ENCODE measurements at places on chromosomes 7 and 10.

DNA sequence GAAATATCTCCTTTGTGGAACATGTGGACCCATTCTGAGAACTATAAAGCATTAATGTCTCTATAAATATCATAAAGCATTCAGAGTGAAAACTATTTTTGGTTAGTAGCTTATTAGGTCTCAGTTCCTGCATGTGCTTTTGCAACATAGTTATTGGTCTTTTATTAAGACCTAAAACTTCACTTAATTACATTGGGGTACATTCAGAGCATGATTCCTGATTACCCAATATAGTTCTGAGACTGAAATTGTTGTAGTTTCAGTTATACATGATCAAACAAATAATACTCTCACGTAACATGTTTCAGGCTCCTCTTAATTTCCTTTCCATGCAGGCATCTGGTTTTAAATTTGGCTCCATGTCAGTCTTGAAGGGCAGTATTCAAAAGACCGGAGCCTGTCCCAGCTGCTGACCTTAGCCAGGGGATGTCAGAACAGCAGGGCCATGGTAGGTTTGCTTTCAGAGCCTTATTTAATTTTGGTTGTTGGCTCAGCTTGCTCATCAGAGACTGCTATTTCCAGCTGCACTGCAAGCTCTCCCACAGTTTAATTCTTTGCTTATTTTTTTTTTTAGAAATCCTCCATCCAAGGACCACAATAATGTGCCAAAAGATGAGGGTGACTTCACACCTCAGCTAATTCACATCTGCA, 447.8 kb upstream of the FZD8 start:
- no peak for DNase-seq

DNA sequence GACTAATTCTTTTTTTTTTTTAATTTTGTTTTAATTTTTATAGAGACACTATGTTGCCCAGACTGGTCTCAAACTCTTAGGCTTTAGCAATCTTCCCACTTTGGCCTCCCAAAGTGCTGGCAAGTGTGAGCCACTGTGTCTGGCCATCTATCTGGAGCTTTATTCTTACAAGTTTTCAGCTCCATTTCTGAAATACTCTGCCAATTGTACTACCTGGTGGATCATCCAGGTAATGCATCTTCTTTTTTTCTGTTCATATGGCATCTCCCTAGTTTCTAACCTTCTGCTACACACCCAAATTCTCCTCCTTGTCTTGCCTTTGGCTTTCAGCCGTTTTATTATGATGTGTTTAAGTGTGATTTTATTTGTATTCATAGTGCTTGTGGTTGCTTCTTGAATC, 40.2 kb downstream of the ZNF365 start:
- DNase-seq: no peak

- DNase-seq: no peak
Measured at GRCh38 chr10:50456719-50457118, 167.0 kb downstream of the SGMS1 start.

GRCh38 chr7:13949445-13949844, 40.0 kb downstream of the ETV1 start:
- DNase-seq: no peak

GRCh38 chr7:129650056-129650758, 38.7 kb downstream of the NRF1 start:
- DNase-seq: no peak

- no peak for DNase-seq
Measured at GRCh38 chr10:96984541-96985131, 152.5 kb downstream of the LCOR start.

DNA sequence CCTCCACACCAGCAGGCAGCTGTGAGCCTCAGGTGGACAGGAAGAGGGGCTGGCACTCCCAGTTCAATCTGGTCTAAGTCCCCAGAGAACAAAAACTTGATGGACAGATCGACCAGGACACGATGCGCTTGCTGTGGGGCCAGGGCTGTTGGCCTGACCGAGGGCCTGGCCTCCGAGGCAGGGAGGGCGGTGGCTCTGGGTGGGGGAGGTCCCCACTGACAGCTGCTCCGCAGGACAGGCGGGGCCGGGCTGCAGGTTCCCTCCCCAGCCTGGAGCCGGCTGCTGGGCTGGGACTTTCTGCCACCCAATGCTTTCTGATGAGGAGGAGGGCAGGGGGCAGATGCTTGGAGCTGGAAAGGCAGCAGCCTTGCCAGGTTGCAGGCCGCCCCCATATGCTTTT, 37.4 kb upstream of the ADGRA1 start:
- DNase-seq: no peak

- DNase-seq: no peak
Measured at GRCh38 chr7:50497068-50497642, 47.0 kb upstream of the FIGNL1 start.

- DNase-seq: no peak
Measured at GRCh38 chr10:69088801-69089501, 1.0 kb downstream of the SRGN start.

DNA sequence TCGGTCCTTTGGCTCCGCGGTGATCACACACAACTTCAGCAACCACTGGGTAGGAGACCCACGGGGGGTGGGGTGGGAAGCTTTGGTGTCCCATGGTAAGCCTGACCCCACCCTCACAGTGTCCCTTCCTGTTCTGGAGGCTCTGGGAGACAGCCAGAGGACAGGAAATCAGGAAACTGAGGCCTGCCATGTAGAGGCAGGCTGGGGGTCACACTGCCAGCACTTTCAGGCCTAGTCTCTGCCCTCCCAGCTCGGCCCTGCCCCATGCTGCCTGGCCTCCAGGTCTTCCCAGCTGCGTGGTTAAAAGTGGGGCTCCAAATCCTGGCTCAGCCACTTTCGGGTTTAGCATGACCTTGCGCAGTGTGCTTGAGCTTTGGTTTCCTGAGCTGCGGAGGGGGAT, 10.9 kb downstream of the AQP1 start:
- no peak for DNase-seq

- no peak for DNase-seq
Measured at GRCh38 chr10:3537518-3537917, 247.5 kb downstream of the KLF6 start.

DNA sequence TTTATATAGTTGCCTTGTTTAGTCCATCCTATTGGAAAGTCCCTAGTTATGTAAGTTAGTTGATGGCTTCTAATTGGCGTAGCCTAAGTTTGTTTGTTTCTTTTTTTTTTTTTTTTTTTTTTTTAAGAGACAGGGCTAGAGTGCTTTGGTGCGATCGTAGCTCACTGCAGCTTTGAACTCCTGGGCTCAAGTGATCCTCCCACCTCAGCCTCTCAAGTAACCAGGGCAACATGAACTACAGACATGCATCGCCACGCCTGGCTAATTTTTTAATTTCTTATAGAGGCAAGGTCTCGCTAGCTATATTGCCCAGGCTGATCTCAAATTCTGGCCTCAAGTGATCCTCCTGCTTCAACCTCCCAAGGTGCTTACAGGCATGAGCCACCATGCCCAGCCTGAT, 7.1 kb downstream of the CSGALNACT2 start:
- no peak for DNase-seq

- no peak for DNase-seq
Measured at GRCh38 chr10:87850742-87851205, 12.6 kb downstream of the KLLN start.

GRCh38 chr7:22220941-22221340, 136.0 kb downstream of the RAPGEF5 start:
- no peak for DNase-seq

DNA sequence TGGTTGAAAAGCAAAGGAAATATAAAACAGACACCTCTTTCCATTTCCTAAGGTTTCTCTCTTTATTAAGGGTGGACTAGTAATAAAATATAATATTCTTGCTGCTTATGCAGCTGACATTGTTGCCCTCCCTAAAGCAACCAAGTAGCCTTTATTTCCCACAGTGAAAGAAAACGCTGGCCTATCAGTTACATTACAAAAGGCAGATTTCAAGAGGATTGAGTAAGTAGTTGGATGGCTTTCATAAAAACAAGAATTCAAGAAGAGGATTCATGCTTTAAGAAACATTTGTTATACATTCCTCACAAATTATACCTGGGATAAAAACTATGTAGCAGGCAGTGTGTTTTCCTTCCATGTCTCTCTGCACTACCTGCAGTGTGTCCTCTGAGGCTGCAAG, 154.4 kb upstream of the LANCL2 start:
- DNase-seq: no peak

- no peak for DNase-seq
Measured at GRCh38 chr10:127306479-127306878, 110.1 kb upstream of the INSYN2A start.

DNA sequence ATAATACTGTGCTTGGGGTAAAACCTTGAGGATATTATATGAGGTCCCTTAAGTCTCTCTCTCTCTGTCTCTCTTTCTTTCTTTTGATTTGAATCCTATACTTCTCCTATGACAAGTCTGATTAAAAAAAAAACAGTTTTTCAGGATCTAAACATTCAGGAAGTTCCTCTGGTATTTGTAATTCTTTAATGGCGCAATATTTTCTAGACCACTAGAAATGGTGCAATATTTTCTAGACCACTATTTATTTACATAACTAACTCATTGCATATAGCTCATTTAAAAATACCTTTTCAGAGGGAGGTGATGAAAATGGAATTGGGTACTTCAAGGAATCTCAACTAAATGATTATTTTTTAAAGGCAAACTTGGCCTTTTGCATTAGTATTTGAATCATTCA, 1235.3 kb downstream of the GATA3 start:
- no peak for DNase-seq

GRCh38 chr7:21030237-21030871, 243.7 kb upstream of the SP8 start:
- DNase-seq: no peak

DNA sequence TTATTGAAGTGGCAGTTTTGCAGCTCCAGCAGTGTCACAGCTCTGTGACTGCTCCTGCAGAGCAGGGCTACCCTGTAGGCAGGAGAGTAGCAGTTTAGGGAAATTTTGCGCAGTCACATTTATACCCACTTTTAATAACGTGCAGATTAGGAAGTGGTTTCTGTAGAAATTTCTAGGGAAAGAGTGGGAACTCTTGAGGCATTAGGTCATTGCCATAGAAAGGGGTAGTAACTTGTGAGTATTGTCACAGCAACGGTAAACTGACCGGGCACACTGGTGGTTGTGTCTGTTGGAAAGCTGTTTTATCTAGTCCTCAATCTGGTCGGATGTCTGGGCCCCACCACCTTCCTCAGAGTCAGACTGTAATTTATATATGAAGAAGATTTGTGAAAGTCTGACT, 51.9 kb downstream of the CDC14C start:
- no peak for DNase-seq

DNA sequence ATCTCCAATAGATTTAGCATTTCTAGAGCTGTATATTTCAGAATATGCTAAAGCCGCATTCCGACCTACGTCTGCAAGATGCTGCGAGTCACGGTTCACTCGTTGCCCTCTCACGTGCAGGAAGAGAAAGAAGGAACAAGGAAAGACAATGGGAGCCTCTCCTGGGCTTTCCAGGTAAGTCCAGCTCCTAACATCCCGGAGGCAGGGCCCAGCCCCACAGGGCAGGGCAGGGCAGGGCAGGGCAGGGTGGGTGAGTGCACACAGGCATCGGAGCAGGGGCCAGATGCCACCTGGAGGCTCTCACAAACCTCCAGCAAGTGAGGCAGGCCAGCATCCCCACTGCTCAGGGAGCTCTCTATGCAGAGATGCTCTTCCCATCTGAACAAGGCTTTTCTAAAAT, 50.8 kb downstream of the VOPP1 start:
- no peak for DNase-seq

- no peak for DNase-seq
Measured at GRCh38 chr7:84294391-84294790, 99.8 kb upstream of the SEMA3A start.

- DNase-seq: no peak
Measured at GRCh38 chr7:149427096-149427680, 33.7 kb downstream of the ZNF777 start.

- no peak for DNase-seq
Measured at GRCh38 chr7:53596230-53596629, 560.8 kb downstream of the POM121L12 start.

GRCh38 chr10:51405580-51406351, 293.6 kb downstream of the CSTF2T start:
- no peak for DNase-seq

GRCh38 chr7:80635533-80635932, 2.9 kb upstream of the CD36 start:
- no peak for DNase-seq

- no peak for DNase-seq
Measured at GRCh38 chr7:142362349-142362748, 104.5 kb upstream of the PRSS58 start.

GRCh38 chr7:41005374-41005901, 697.5 kb downstream of the INHBA start:
- no peak for DNase-seq

- no peak for DNase-seq
Measured at GRCh38 chr10:71509444-71509843, 112.7 kb downstream of the CDH23 start.

DNA sequence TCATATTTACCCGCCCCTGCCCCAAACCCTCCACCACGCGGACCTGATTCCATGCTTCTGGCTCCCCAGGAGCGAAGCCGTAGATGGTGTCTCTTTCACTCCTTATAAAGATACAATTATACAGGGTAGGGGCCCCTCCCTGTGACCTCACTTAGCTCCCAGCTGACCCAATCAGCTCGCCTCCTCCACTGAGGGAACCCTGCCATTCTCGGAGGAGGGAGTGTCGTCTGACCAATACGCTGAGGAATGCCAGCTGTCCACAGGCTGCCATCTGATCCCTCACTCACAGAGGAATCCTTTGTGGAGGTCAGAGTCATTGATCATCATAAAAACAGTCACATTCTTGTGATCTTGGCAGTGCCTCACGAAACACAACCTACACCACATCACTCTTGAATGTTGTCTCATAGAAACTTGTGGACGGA, 67.5 kb upstream of the INSIG1 start:
- DNase-seq: no peak

DNA sequence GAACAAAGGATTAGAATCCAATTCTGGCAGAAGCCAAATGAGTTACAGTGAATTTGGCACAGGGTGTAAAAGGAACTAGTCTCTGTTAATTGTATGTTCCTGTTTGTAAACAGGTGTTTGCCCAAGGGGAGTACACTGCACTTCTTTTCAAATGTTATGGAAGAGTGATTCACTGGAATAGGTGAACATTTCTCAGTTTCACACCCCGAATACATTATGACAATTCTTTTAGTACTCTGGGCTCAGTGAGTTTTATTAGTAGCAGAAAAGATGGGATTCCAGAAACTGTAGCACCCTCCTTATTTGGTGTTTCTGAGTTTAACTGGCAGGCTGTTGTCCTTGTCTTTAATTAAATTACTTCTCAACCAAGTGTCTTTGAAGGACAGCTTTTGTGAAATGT, 329.2 kb downstream of the BBS9 start:
- DNase-seq: no peak

DNA sequence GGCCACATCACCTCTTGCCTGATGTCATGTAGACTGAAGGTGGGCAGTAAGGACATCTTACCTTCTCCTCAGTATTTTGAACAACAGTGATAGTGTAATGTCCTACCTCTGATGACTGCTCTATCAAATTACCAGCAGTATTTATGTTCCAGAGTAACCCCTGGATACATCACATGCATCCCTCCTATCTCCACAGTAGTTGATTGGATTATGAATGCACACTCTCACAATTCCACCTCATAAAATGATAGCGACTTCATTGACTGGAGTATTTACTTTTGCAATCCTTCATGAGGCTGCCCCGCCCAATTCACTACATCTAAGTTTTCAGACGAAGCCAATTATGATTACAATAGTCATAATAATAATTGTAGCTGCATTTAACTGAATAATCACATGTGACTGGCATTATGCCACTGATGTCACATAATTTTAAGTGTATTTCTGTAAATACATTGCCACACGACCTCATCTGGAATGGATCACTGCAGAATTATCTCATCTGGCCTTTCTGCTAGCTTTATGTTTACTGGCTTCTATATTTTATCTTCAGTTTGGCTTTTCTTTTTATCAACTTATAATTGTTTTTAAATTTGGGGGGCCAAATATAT, 268.9 kb downstream of the SLC25A13 start:
- no peak for DNase-seq

- DNase-seq: no peak
Measured at GRCh38 chr10:113037218-113037617, 87.2 kb downstream of the TCF7L2 start.

Data from activated naive CD8-positive, alpha-beta T cell treated with anti-CD3 and anti-CD28 coated beads, Interleukin-2, amount 50 U/mL, for 16 hours (primary cell).